LHCN-M2 (cell line): ENCODE measurements at places on chromosomes 1 and 21.
A peak's percentile ranks its signal among the peaks of the same experiment; 100 is the strongest.

- peak; percentile 26 for DNase-seq
These were observed 1.4 kb downstream of the WDR26 start for GRCh38 chr1:224433041-224433691.

- no peak for DNase-seq
These were observed 7.5 kb upstream of the PYCR2 start for GRCh38 chr1:225931270-225932136.

DNA sequence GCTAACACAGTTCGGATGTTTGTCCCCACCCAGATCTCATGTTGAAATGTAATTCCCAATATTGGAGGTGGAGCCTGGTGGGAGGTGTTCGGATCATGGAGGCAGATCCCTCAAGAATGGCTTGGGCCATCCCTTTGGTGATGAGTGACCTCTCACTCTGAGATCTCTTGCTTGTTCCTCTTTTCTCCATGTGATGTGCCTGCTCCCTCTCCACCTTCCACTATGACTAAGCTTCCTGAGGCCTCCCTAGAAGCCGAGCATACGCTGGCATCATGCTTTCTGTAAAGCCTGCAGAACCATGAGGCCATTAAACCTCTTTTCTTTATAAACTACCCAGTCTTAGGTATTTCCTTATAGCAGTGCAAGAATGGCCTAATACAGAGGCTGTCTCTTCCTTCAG lies 8.1 kb upstream of the PLA2G5 start:
- DNase-seq, result no peak

DNA sequence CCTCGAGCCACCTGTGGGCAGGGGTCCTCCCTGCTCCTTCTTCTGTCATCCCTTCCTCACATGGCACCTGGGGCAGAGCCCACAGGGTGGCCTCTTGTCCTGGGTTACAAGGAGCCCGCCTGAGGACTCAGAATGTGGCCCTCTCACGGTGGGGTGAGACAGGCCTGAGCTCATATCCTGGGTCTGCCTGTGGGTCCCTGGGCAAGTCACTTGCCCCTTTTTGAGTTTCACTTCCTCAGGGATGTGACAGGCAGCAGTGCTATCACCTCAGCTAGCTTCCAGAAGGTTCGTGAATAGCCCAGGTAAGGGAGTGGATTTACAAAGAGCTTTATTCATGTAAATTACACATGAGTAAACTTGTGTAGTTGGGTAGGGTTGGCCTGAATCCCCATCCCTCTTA lies 33.5 kb downstream of the HTR6 start:
- DNase-seq, result no peak

- no peak for DNase-seq
These were observed 113.4 kb upstream of the RAVER2 start for GRCh38 chr1:64631346-64632034.

GRCh38 chr1:3423896-3424611 lies 30.4 kb upstream of the ARHGEF16 start:
- DNase-seq, result no peak

DNA sequence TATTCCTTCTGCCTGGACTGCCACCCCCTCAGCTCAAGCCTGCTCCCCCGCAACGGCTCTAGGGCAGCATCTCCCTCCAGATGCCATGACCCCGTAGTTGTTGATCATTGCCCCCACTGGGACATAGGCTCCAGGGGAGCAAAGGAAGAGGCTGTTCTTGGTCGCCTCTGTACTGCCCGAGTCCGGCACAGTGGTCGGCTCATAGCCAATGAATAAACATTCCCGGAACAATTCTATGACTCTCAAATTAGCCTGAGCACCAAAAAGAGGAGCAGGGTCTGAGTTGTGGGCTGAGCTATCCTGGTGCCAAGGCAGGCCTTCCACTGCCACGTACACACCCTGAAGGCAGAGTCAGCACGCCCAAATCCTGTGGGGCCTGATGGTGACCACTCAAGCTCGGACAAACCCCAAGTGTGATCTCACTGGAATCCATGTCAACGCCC lies 33.1 kb downstream of the CAPZB start:
- peak; percentile 76 for DNase-seq

DNA sequence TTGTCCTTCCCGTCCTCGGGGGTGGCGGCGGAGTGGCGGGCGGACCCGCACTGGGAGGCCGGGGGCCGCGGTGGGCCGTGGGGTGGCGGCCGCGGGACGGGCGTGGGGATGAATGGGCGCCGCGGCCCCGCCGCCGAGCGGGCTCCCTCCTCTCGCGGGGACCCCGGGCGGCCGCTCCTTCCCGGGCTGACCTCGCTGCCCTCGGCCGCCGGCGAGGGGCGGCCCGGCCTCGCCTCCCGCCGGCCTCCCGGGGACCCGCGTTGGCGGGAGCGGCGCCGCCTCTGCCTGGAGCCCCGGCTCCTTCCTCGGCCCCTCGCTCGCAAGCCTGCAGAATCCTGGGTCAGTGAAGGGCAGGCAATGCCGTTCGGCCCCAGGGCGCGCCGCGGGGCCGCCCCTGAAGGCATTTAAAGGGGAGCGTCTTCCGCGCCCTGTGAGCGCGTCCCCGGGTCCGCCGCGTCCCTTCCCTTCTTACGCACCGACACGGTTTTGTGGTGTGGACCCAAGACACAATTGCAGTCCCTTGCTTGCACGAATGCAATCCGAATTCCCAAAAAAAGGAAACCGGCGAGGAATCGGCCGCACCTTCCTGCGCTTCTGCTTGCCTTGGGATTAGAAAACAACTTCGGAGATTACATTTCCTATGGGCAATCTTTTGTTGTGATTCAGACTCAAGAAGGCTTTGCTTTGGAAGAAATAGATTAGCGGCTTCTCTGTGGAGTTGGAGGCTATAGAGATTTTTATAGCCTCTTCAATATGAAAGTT lies 776 bp downstream of the ITSN1 start:
- DNase-seq, result peak; percentile 41

GRCh38 chr1:108077991-108078390 lies 113.0 kb upstream of the VAV3 start:
- no peak for DNase-seq

GRCh38 chr1:221697923-221698425 lies 43.9 kb downstream of the DUSP10 start:
- DNase-seq, result peak; percentile 43

DNA sequence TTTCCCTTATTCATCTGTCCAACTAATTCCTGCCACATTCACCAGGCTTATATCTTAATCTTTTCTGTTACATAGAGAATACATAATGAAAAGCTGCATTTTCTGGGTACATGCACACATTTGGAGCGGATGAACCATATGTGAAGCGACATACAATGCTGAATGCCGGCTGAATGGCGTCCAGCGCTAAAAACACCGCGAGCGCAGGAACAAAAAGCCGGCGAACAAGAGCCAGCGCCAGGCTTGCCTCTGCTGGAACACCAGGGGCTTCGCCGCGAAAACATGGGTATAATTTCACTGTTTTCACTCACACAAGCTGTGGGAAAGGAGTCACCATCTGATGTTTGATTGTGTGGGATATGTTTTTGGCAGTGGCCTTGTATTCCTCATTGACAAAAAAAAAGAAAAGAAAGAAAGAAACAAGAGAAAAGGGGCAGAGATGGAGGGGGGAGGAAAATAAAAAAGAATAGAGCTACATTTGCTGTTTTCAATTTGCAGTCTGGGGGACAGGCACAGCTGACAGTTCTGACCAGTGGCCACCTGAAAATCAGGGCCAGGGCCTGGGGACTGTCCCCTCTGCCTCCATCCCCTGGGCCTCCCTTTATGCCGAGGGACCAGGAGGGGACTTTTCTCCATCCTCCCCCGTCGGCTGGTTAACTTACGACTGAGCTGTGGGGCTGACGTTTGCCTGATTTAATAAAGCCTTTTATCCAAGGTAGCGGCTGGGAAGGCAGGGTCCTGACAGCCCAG lies 70.2 kb upstream of the OLIG2 start:
- no peak for DNase-seq

DNA sequence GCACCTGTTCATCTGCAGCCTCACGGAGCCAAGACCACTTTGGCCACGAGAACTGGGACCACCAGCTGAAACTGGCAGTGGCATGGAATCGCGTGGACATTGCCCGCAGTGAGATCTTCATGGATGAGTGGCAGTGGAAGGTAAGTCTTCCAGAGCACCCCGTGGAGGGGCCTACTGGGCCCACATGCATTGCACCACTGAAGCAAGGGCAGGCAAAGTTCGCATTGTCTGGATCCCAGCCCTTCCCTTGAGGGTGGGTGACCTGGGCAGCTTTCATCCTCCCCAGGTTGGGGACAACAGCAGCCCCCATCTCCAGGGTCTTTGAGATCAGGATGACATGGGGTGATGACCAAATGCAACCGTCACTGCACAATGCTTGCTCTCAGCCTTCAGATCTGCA lies 37.5 kb downstream of the TRPM2 start:
- no peak for DNase-seq

GRCh38 chr1:108880850-108881249 lies 4.1 kb downstream of the GPSM2 start:
- DNase-seq, result no peak

- DNase-seq, result peak; percentile 40
These were observed 101.3 kb downstream of the SLC45A1 start for GRCh38 chr1:8419172-8419571.

DNA sequence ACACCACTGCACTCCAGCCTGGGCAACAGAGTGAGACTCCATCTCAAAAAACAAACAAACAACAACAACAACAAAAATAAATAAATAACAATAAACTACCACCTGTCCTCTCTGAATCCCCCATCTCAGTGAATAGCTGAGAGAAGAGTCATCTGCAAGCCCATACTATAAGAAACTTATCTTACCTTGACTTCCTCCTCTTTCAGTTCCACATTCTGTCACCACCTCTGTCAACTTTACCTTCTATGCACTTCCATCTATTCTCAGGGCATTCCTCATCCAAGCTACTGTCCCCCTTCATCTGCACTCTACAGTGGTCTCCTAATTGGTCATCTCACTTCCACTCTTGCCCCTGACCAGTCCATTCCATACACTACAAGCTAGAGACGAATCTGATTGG lies 58.1 kb downstream of the KIAA0040 start:
- DNase-seq, result no peak

GRCh38 chr1:216518844-216519627 lies 95.8 kb upstream of the USH2A start:
- no peak for DNase-seq

- no peak for DNase-seq
These were observed 7.3 kb upstream of the LRRC71 start for GRCh38 chr1:156912861-156913808.

- DNase-seq, result no peak
These were observed 5.9 kb downstream of the COX20 start for GRCh38 chr1:244841273-244841927.

DNA sequence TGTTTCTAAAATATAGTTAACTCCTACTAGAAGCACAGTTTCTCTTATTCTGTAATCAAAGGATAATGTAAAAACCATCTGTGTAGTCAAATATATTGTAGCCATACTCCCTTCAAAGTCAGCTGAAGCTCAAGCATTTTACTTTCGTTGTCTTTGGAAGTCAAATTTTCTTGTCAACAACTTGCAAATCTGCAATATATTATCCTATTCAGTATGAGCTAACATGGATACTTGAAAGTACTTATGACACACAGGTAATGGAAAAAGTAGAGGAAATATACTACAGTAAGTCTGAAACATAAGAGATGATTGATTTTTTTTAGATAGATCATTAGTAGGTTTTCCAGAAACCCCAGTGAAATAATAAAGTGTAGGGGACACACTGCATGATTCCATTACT lies 121.5 kb downstream of the COL24A1 start:
- no peak for DNase-seq

DNA sequence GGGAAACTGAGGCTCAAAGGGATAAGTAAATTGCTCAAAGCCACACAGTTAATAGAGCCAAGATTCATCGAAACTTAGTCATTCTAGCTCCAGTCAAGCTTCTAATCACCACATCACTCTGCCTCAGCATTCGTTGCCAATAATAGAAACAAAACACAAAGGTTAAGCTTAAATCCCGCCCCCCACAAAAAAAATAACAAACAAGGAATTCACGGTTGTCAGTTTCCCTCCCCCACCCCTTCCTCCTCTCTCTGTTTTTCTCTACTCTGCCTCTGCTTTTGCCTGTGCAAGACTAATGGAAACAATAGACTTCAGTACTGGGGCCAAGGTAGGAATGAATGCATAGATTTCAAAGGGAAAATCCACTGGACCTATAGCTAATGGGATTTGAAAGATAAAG lies 70.7 kb upstream of the ZNF644 start:
- no peak for DNase-seq

GRCh38 chr21:34360488-34361241 lies 3.1 kb upstream of the KCNE2 start:
- DNase-seq, result no peak

DNA sequence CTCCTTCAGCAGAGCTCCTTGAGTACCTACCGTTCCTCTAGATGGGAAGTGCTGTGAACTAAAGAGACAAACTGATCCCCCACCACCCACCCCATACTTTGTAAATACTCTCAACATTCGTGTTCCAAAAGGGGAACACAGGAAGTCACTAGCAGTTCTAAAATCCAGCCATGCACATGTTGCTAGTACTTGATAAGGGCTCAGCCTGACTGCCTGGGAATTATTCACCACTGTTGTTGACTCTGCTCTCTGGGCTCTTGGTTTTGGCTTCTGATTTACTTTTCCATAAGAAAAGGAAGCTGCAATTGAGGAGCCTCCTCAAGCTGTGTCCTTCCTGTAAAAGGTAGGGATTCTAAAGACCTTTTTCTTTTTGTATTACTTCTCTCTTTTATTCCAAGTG lies 67.5 kb downstream of the IVNS1ABP start:
- no peak for DNase-seq

- peak; percentile 35 for DNase-seq
These were observed 76.3 kb downstream of the MORN1 start for GRCh38 chr1:2314803-2315673.

- peak; percentile 73 for DNase-seq
These were observed 700 bp upstream of the KMO start for GRCh38 chr1:241531195-241532161.

GRCh38 chr1:64866689-64867088 lies 99.7 kb downstream of the JAK1 start:
- DNase-seq, result no peak

DNA sequence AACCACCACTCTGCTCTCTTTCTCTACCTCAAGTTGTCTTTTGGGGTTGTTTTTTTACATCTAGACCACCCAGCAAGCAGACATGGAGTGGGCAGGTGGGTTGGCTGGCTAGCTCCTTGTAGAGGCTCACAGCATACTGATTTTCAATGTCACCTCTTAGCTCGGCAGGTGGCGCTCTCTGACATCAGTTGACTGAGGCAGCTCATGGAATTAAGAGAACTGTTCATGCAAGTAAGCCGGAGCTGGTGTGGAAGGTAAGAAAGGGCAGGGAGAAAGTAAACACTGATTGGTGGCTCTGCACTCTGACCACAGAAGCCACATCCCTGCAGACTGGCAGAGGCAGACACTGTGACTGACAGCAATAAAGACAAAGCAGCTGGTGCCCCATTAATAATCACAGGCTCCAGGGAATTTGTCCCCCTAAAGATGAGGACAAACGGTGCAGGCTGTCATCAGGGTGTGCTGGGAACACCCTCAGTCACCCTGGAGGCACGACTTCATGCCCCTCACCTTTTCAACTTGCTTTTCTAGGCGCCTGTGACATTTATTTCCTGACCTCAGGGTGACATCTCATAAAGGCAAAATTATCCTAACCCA lies 226.8 kb downstream of the LMX1A start:
- DNase-seq, result peak; percentile 30
